ENCODE measurements at places on chromosomes 11 and 22.

DNA sequence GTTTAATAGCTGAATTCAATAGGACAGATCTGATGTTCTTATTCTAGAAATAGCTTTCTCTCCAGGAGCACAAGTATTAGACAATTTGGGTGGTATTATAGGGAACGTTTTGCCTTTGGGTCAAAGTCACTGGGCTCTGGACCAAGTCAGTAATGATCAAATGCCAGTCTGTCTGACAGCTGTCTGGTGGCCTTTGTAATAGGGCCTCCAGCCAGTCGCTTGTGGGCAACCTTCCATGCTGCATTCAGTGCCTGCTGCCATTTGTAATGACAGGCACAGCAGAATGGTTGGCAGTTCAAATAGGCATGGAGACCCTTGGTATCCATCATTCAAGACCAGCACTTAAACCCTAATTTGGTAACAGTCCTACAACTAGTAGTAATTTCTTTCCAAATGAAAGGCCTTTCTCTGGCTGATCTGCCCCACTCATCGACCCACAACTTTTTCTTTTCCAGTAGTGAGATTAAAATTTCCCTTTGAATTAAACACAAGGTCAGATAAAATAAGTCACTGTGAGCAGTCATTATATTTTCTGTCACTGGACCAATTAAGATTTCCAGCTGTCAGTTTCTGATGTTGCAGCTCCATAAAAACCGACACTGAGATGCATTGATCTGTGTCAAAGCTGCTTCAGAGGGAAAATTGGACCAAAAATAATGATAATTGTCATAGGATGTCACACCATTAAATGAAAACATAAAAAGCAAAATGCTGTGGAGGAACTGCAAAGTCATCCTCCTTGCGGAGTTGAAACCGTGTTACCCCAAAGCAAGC lies 1038.1 kb downstream of the LRRC4C start:
- no peak for DNase-seq

DNA sequence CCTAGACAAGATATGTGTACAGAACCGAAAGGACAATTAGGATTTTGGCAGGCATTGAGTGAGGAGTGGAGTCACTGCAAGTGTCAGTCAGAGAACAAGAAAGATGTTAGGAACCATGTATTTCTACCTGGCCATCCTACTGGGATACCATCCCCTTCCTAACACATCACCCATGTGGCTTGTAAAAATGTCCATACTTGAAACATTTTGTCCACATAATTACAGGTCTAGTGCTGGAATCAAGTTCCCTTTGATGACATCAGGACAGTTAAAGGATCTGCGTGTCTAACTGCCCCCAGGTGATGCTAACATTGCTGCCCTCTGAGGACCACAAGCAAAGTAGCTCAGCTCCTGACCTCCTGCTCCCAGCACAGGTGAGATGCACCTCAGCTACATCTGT lies 31.9 kb upstream of the GGTLC2 start:
- DNase-seq: no peak

DNA sequence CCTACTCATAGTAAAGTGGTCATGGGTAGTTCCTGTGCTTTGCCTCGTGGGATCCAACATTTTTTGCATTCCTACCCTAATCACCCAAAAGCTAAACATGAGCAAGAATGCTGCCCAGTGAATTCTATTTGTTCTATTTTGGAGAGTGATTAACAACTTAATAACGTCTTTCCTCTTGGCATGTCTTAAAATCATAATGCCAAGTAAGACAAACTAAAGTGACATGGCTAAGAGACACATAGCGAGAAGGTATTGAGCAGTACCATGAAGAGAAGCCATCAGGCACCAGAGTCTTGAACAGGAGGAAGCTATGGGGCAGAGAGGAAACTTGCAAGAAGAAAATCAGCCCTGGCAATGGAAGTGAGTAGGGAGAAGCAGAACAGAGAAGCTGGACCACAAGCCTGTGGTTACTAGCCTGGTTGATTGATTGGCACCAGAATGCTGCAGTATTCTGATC lies 32.0 kb downstream of the EXPH5 start:
- DNase-seq: no peak

- no peak for DNase-seq
Observed at GRCh38 chr11:134283461-134284230, 7.5 kb downstream of the GLB1L3 start.

DNA sequence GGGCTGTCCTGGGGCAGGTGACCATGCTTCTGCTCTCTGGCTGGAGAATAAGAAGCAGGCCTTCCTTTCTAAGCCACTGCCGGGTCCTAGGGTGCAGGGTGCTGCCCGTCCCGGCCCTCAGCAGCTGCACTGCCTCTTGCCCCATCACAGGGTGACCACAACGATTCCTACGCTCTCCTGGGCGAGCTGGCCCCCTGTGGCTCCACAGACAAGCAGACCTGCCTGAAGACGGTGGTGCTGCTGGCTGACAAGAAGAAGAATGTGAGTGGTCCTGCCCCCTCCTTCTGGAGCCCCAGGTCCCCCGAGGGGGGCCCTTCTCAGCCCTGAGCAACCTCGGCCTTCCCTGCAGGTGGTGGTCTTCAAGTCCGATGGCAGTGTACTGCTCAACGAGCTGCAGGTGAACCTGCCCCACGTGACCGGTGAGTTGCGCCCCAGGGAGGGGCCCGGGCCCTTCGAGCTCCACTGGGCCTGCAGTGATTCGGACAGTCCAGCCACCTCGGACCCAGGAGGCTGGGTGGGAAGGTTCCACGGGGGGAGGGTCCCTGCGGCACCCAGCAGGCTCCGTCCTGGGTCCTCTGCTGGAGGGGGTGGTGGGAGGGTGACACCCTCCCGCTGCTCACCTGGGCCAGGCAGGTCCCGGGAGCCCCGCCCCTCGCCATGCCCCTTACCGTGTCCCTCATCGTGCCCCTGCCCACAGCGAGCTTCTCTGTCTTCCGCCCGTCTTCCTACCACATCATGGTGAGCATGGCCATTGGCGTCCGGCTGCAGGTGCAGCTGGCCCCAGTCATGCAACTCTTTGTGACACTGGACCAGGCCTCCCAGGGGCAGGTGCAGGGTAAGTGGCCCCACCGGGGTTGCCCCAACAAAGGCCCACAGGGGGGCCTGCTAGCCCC lies 8.3 kb downstream of the MUC2 start:
- no peak for DNase-seq

- no peak for DNase-seq
Observed at GRCh38 chr11:111561791-111562325, 21.3 kb downstream of the LAYN start.

- no peak for DNase-seq
Observed at GRCh38 chr11:101909087-101909486, 5.7 kb upstream of the CEP126 start.

DNA sequence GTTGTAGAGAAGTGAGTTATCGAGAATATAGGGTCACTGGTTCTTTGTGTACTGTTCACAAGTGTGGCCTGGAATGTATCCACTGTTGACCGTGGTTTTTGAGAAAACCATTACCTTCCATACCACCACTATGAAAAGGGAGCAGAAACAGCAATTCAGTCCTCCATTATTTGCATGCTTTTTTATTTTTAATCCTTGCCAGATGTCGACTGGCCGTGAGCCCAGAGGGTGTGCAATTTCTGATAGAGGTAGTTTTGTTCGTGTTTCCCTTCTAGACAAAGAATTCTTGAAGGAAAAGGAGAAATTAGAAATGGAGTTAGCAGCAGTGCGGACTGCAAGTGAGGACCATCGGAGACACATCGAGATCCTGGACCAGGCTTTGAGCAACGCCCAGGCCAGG lies 81.7 kb downstream of the AMOTL1 start:
- DNase-seq: no peak

GRCh38 chr22:47388331-47388730 lies 625.9 kb downstream of the TBC1D22A start:
- DNase-seq: no peak
